SK-N-DZ (cell line): ENCODE measurements at places on chromosomes 5 and 9.

DNA sequence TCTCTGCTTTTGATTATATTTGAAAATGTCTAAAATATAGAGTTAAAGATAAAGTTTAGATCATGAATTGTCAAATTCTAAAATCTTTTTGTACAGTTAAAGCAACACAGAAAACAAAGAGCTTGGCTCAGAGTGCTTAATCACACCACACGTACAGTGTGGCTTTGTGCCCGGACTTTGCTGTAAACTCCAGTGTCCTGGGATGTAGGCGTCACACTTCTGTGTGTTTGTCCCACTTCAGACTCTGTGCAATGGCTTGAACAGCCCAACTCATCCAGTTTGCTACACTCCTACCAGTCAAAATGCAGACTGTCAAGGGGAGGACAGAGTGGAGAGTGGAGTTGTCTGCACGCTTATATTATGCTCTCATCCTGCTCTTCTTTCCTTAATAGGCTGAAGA, 45.3 kb downstream of the SMARCA2 start:
- DNase-seq: no peak

DNA sequence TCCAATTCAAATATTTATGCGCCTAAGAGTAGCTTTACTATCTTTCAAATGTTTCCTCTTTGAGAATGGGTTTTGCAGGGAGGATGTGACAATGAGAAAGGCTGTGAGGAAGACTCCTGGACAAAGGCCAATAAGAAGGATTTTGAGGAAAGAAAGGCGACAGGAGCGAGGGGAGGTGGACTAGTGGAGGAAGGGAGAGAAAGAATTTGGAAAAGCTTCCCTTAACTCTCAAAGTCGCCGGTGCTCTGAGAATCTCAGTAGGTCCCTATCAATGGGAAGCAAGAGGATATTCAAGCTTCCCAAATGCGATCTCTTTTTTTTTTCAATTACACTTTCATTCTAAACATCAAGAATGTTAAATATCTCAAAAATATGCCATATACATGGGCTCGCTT, 2.8 kb upstream of the CDC20B start:
- no peak for DNase-seq

- DNase-seq: no peak
These were observed 66.9 kb upstream of the SV2C start for GRCh38 chr5:76016258-76016657.

DNA sequence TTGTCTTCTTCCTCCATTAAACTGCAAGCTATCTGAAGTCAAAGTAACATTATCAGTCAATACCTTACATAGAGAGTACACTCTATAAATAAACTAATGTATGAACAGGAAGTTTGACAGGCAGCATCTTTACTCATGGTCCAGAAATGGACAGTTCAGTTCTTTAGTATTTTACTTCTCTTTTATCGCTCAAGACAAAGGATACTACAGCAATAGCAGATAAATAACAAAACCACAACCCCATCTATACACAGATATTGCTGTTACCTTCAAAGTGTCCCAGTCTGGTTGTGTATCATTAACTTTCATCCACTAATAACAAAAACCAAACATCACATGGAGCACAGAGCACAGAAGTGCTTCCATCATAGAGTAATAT, 46.4 kb downstream of the SEMA5A start:
- DNase-seq: no peak

DNA sequence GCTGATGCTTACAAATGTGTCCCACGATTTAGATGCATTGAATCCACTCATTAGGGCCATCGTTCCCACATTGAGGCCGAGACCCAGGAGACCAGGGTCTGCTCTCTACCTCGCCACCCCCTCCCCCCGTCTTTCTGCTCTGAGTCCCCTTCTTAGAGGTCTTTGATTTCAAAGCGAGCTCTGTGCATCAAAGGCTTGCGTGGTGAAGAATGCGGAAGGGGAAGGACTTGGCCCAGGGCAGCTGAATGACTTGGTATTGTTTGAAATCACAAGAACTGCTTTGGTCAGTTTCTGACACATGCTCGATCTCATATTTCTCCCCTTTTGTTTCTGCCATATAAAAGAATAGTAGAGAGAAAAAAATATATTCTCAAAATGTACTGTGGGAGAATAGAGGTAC, 78.3 kb upstream of the IRX1 start:
- no peak for DNase-seq

- DNase-seq: no peak
These were observed 215.4 kb downstream of the SLF1 start for GRCh38 chr5:94833851-94834250.

- DNase-seq: no peak
These were observed 20.5 kb downstream of the ADRB2 start for GRCh38 chr5:148846930-148847329.
